NCI-H2081 treated with DMSO at 0.1 percent for 48 hours (cell line): ENCODE measurements at places on chromosomes 11 and 22.

- DNase-seq: no peak
These were observed 8.4 kb upstream of the CD248 start for GRCh38 chr11:66325263-66325671.

DNA sequence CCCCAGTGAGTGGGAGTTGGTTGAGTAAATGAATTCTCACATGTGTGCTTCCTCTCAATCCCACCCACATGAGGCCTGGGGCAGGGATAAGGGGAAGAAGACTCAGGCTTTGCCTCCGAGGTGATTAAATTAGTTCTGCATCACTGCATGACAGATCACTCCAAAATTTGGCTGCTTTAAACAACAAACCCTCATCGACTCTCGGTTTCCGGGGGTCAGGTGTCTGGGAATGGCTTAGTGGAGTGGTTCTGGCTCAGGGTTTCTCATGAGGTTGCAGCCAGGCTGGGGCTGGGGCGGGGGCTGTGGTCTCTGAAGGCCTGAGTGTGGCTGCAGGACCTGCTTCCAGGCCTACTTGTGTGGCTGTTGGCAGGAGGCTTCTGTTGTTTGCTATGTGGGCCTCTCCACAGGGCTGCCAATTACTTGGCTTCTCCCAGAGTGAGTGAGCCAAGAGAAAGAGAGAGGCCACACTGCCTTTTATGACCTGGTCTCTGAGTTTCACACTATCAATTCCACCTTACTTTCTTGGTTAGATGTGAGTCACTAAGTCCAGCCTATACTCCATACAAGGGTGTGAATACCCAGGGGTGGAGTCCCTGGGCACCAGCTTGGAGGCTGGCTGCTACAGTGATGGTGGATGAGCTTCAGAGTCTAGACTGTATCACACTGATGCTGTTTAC is 15.9 kb downstream of the MOGAT2 start:
- no peak for DNase-seq

GRCh38 chr11:25727944-25728343 is 604.0 kb upstream of the ANO3 start:
- DNase-seq: no peak

GRCh38 chr22:32760396-32760795 is 41.1 kb upstream of the TIMP3 start:
- DNase-seq: no peak

DNA sequence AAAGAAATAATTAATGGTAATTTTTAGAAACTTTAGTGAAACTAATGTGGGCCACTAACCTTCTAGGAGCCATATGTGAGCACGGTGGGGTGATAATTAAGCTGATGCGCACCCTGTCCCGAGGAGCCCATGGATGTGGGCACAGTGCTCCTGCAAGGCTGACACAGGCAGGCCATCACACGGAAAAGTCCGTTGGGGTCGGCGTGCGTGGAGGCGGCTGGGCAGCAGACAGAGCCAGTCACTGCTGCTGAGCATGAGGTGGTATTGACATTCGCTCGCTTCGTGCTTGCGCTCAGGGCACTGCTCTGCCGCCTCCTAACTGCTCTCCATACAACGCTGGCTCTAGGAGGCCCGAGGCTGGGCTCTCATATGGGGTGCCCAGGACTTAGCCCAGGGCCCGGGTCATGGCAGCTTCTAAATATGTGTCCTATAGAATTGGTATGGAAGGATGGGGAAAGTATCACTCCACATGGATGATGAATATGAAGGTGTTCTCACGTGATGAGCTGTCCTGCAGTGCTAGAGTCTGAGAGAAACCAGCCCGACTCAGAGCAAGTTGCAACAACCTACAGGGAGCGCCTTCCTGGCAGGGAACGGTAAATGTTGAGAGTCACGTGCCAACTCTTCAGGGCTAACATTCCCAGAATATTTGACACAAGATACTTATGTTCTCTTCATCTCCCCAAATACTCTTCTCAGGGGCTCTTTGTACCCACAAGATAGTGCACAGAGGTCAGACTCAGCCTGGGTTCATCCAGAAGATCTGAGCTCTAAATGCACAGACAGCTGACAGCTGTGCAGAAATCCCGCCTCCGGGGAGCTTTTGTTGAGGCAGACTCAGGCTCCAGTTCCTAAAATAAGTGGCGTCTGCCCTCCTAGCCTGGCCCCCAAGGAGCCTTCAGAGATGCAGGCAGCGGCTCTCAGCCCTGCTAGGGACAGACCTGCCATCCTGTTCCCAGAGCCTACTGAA is 50.6 kb upstream of the ARFGAP3 start:
- DNase-seq: no peak

DNA sequence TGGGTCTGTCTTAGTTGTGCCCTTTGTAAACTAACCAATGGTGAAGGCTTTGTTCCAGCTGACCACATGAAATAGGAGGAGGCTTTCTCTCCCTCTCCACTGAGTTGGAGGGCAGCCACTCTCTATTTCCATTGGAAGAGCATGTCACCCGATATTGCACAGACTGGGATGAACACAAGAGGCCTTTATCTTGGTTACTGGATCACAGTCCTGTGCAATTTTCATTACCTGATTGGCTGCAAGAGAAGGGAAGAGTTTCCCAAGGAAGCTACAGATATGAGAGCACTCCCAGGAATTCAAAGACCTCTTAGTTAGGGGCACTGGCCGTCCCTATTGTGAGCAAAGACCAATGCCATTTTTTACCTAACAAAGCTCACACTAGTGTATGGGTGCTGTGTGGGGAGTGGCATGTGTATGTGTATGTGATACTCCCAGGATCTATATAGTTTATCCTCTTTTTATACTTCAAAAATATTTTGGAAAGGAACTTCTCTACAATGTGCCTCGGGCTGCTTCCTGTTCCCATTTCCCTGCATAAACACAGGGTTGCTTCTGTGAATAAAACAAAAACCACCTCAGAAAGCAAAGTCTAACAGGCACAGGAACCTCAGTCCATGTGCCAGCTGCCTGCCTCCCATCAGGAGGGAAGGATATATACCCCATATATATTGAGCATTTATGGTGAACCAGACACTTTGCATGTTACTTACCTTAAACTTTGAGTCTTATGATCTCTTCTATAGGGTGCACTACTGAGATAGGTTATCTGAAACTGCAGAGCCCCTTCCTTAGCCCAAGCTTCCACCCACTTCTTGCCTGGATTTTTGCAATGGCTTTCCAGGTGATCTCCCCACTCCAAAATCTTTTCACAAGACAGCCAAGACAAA is 126.5 kb downstream of the RASSF10 start:
- no peak for DNase-seq

- DNase-seq: no peak
These were observed 1027.7 kb downstream of the OPCML start for GRCh38 chr11:132504501-132505041.

GRCh38 chr11:77762426-77762825 is 58.1 kb downstream of the RSF1 start:
- DNase-seq: no peak

- DNase-seq: no peak
These were observed 35.4 kb downstream of the MICAL3 start for GRCh38 chr22:17988800-17989513.

- no peak for DNase-seq
These were observed 61.6 kb downstream of the SYTL2 start for GRCh38 chr11:85749287-85749834.

- DNase-seq: no peak
These were observed 57.9 kb downstream of the RAB38 start for GRCh38 chr11:88117281-88117858.

DNA sequence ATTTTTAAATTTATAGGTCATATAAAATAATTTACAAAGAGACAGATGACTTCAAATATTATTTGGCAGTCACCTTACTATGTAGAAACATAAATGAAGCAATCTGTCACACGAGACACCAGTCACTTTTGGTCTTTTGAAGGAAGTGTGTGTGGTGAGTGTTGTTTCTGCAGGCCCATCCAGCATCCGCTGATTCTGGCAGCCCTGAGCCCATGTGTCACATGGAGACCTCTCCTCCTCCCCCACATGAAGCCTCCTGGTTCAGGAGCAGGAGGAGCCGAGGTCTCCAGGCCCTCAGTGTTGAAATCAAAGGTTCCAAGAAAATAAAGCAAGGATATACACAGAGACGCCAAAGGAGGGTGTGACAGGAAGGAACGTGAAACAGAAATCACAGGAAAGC is 60.1 kb downstream of the ARFGAP3 start:
- no peak for DNase-seq

GRCh38 chr22:44625981-44626687 is 75.9 kb upstream of the PRR5 start:
- DNase-seq: no peak

- no peak for DNase-seq
These were observed 65.5 kb upstream of the ARHGAP20 start for GRCh38 chr11:110777775-110778174.

DNA sequence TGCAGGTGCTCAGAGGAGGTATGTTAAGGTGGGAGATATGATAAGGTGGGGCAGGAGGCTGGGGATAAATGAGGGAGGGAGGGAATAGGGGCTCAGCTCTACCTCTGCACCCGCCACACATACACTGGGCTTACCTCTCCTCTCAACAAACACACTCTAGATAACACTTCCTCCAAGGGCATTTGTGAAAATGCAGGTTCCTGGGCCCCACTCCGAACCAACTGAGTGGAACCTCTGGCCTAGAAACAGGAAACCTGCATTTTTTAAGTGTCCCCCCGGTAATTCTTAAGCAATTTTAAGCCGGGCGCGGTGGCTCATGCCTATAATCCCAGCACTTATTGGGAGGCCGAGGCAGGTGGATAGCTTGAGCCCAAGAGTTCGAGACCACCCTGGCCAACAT is 46.5 kb upstream of the CD5 start:
- DNase-seq: no peak

- no peak for DNase-seq
These were observed 139.2 kb downstream of the MAML2 start for GRCh38 chr11:96203567-96204365.

DNA sequence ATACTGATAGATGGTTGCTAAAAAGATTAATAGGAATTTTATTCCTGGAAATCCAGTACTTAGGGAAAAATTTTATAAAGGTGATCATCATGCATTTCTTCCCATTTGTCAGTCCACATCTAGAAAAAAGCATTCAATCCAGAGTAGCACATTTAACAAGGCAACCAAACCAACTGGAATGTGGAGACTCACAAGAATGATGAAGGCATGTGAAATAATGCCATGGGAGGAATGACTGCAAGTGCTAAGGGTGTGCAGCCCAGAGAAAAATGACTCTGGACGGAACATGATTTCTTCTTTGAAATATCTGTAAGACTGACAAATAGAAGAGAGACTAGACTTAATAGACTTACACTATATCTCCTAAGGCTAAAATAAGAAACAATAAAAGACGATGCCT is 33.8 kb downstream of the BLID start:
- no peak for DNase-seq

GRCh38 chr11:1837171-1838076 is 1.4 kb upstream of the TNNI2 start:
- no peak for DNase-seq

GRCh38 chr11:19055016-19055415 is 5.5 kb downstream of the MRGPRX2 start:
- no peak for DNase-seq

DNA sequence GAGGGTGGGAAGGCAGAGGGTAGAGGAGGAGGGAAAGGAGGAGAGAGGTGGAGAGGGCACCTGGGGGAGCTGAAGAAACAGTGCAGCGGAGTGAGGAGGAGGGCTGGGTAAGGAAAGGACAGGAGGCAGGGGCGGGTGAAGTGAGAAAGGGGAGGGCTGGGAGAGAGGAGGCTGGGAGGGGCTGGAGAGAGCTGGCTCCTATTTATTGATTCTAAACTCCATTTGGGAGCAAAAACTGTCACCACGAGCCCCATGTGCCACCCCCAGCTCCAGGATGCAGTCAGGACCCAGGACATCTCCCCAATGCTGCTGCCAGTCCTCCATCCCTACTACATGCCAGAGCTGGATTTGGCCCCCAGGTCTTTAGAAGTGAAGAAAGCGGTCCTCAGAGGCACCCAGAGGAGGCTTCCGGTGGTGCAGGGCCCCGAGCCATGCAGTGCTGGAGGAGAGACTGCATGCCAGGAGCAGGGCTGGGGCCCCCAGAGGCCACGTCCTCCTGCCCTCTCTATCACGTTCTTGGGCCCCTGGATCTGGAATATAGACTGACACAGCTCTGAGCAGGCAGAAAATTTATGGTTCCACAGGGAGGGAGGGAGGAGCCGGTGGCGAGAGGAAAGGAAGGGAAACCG is 53.7 kb downstream of the SLC22A12 start:
- no peak for DNase-seq

DNA sequence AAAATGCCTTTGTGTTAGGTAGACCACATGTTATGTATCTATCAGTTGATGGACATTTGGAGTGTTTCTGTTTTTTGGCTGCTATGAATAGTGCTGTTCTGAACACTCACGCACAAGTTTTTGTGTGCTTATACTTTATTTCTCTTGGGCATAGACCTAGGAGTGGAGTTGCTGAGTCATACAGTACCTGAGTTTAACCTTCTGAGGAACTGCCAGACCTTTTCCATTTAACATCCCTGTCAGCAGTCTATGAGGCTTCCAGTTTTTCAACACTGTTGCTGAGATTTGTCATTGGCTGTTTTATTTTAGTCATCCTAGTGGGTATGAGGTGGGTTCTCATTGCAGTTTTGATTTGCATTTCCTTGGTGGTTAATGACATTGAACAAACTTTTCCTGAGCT is 4.4 kb downstream of the CTTN start:
- DNase-seq: no peak

DNA sequence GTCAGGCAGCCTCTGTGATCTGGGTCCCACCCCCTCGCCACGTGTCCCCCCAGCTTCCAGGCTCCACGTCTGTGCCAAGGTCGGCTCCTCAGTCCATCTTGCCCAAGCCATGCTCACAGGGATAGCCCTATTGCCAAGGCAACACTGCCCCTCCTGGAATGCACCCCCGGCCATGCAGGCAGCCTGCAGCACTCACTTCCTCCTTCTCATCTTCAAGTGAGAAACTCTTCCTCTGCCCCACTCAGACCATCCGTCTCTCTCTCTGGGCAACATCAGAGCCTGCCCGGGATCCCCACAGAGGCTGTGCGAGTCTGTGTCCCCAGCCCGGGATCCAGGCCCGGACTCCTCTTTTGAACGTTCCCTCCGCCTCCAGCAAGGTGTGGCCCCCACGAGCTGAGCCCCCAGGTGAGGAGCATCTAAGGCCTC is 852.3 kb downstream of the BRD1 start:
- no peak for DNase-seq

DNA sequence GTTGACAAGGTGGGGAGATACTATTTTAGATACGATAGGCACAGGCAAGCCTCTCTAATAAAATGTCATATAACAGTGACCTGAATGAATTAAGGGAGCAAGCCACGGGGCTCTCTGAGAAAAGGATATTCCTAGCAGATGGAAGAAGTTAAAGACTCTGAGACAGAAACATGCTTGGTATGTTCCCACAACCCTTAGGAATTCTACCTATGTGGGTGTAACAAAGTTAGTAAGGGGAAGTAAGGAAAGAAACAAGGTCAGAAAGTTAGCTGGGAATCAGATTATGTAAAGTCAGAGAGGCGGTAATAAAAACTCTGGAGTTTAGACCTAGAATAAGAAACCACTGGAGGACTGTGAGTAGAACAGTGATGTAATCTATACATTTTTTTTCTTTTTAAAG is 59.7 kb upstream of the GDPD4 start:
- no peak for DNase-seq
